NCI-H2081 treated with DMSO at 0.1 percent for 48 hours (cell line): ENCODE measurements at places on chromosomes 6 and 20.
A peak's percentile ranks its signal among the peaks of the same experiment; 100 is the strongest.

- no peak for DNase-seq
These were observed 109.5 kb downstream of the SNX5 start for GRCh38 chr20:17859002-17859615.

DNA sequence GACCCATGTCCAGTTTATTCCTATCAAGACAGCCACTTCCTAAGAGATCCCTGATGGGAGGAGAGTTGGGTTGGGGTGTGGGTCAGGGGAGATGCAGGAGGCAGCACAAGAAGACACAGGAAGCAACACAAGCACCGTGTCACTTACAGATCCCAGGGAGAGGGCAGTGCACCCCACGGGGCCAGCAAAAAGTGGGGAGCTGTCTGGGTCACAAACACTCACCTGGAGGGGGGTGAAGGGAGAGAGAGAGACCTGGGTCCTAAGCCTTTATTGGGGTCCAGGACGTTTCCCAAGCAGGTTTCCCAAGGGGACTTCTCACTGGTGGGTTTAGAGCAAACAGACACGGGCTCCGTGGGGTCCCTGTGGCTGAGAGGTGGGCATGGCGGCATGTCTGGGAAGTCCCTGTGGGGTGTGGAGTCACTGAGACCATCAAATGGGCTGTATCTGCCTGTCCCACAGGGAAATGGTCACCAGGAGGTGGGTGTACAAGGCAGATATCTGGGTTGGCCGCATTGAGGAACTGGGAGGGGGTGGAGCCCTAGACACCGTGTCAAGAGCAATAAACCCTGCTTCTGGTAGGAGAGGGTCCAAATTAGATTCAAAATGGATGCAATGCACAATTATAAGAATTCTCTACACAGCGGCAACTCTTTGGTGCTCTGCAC, 1.6 kb upstream of the CD93 start:
- DNase-seq: no peak

GRCh38 chr20:33653218-33653899, 8.8 kb upstream of the C20orf144 start:
- no peak for DNase-seq

- no peak for DNase-seq
These were observed 3.0 kb downstream of the HLA-A start for GRCh38 chr6:29945281-29945820.

DNA sequence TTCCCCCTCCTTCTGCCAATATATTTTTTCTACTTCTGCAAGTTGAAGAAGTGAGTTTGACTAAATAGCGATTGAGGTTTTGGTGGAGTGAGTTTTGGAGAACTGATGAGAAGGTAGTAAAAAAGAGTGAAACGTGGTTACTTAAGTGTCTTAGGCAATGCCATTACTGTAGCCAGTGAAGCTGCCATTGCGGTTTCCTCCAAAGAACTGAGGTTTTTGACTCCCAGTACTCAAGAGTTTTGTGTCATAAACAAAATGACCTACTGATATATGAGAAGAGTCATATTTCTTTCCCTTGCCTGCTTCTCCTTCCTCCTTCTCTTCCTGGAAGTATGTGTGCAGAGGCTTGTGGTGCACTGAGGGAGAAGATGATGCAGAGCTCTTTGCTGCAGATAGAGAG, 554.5 kb upstream of the MAP3K7 start:
- DNase-seq: no peak

GRCh38 chr6:55388211-55388610, 60.9 kb downstream of the GFRAL start:
- no peak for DNase-seq

DNA sequence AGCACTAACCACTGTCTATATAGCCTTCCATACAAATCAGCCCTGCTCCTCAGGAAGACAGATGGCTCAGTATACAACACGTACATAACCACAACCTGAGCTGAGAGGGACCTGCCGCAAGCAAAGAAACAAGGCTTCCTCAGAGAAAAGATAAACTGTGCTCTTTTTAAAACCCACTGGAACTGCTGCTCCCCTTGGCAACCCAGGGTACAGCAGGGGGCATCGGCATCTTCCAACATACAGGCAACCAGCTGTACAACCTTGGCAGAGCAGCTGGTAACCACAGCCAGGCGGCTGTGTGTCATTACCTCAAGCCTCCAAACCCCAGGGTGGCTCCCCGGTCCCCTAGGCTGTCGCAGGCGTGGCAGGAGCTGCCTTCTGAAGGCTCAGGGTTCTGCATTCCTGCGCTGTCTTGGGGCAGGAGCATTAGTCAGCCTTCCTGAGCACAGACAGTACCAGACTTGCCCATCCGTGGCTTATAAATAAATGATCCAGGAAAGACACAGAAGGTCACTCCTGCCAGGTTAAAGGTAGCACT, 249.5 kb downstream of the ADGRG6 start:
- DNase-seq: no peak

GRCh38 chr20:23138226-23138625, 52.1 kb upstream of the CD93 start:
- DNase-seq: no peak

- no peak for DNase-seq
These were observed 127.9 kb downstream of the CDK19 start for GRCh38 chr6:110687326-110687725.

DNA sequence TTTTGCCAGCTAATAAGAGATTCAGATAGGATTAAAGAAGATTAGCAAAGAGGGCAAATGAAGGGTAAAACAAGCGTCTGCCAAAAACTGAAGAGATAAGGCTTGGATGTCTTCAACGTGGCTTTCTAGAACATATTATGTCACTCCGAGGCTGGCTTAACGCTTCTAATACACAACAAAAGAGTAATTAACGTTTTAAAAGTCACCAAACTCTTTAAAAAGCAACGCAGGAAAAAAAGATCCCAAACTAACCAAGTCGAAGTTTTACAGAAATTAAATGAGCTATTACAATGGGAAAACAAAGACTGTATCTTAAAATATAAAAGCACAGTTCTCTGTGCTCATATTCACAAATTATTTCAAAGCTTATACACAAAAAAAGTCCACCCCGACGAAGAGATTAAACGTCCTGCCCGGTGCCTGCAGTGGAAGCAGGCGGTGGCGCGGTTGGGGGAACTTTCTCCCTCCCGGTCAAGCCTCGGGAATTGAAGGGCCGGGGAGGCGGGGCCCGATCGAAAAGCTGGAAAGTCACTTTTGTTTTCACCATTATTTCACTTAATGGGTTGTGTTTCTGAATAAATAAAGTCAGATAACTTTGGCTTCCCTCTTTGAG, 1.2 kb downstream of the MAK start:
- no peak for DNase-seq

DNA sequence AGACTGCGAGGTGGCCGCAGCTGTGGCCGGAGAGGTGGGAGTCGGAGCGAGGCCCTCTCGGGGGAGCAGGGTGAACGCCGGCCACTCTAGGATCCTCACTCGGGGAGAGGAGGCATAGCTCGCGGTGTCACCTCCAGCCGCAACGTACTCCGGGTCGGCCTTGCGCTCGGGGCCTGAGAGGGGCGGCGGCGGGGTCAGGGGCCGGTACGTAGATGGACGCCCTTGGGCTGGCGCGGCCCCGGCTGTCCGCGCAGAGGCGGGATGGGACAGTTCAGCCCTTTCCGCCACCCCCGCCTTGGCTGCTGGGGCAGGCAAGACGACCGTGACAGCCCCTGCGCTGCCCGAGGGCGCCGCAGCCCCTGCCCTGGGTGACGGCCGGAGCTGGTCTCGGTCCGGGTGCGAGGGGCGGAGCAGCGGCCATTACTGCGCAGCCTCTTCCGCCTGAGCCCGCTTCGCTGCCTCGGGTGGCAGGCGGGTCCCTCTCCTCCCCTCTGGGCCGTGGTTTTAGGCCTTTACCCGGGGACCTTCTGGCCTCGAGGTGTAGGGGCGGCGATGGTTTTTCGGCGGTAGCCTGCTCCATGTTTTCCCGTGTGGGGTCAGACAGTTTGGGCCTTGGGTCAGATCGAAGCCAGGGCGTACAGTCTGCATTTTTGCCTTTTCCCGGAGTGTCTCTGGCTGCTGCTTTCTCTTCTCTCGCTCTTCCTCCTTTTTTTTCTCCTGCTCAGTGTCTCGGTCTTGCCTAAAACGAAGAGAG, 405 bp downstream of the RNF146 start:
- no peak for DNase-seq

GRCh38 chr6:166942393-166943168, 13.8 kb downstream of the RNASET2 start:
- no peak for DNase-seq

- DNase-seq: peak; percentile 51
These were observed 148.3 kb downstream of the GPX5 start for GRCh38 chr6:28673787-28674671.

- no peak for DNase-seq
These were observed 46.8 kb downstream of the PLN start for GRCh38 chr6:118594877-118595276.

GRCh38 chr6:43932259-43933147, 162.5 kb downstream of the VEGFA start:
- no peak for DNase-seq

- DNase-seq: no peak
These were observed 33.0 kb downstream of the NUP153 start for GRCh38 chr6:17673543-17674254.

DNA sequence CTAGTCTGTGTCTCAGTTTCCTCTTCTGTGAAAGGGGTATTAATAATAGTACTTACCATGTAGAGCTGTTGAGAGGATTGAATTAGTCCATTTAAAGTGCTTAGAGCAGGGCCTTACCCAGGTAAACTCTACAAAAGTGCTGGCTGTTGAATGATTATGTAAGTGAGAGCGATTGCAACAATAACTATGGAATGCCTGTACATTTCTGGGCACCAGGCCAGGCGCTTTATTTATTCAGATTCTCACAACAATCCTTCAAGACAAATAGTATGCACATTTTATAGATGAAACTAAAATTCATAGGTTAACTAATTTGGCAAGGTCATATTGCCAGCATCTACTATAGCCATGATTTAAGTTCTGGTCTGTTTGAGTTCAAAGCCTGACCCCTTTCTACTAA, 78.3 kb upstream of the MMS22L start:
- DNase-seq: no peak

GRCh38 chr6:12119085-12119588, 107.0 kb downstream of the HIVEP1 start:
- no peak for DNase-seq

GRCh38 chr6:157535340-157536222, 154.6 kb downstream of the ZDHHC14 start:
- no peak for DNase-seq

- no peak for DNase-seq
These were observed 93.0 kb upstream of the CEP85L start for GRCh38 chr6:118744261-118744941.

- DNase-seq: no peak
These were observed 57.7 kb downstream of the CLVS2 start for GRCh38 chr6:123053602-123054225.

GRCh38 chr6:73203098-73203497, 22.2 kb downstream of the KHDC1L start:
- no peak for DNase-seq

DNA sequence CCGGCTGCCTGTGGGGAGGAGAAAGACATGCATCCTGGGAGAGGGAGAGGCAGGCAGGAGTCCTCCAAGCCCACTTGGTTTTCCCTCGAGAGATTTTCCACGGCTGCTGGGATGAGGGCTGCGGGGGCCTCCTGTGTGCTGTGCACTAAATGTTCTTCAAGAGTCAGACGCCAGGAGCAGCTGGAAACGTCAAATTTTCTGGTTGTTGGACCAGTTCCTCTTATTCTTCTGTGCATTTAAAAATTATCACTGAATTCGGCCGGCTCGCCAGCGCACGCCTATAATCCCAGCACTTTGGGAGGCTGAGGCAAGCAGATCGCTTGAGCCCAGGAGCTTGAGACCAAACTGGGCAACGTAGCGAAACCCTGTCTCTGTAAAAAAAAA, 32.8 kb upstream of the NTSR1 start:
- no peak for DNase-seq

DNA sequence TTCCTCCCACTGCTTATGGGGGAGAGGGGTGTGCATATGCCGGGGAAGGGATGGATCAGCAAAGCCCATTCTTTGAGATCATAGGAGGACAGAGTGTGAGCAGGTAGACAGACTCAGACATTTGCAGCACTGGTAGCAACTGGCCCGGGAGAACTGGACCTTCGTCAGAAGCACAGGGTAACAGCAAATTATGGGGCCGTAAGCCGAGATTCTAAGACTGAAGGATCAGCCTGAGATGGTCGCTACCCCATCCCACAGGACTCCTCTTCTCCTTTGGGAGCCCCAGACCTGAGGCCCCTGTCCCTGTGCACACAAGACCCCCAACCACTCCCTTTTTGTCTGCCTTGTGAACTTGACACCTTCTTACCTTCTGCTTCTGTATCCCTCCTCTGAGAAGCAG, 106.5 kb downstream of the TOX2 start:
- DNase-seq: no peak

DNA sequence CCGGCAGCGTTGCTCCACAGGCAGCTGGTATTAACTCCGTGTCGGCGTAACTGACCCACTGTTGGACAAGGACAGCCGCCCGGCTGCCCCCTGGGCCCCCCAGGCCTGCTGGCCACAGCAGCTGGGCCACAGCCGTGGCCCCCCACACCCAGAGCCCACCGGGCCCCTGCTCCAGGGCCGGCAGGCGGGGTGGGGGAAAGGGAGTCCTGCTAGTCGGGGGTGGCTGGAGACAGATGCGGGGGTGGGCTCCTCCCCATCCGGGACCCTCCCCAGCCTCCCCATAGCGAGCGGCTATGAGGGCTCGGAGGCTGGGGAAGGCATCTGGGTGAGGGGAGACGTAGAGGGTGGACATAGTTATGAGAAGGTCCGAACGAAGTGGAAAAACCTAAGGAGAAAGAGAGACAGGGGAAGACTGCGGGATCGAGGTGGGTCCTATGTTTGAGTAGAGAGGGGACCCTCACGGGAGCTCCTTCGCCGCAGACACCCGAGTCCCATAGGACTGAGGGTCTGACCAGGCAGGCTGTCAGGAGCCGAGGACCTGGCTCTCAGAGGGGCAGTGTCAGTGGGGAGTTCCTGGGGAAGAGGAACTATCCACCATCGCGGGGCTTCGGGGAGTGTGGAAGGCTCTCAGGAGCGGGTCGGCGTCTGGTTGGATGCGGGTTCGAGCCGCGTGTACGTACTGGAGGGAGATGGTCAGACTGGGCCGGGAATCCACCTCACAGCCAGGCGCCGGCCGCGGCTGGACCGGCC, 511 bp downstream of the VARS1 start:
- DNase-seq: no peak

DNA sequence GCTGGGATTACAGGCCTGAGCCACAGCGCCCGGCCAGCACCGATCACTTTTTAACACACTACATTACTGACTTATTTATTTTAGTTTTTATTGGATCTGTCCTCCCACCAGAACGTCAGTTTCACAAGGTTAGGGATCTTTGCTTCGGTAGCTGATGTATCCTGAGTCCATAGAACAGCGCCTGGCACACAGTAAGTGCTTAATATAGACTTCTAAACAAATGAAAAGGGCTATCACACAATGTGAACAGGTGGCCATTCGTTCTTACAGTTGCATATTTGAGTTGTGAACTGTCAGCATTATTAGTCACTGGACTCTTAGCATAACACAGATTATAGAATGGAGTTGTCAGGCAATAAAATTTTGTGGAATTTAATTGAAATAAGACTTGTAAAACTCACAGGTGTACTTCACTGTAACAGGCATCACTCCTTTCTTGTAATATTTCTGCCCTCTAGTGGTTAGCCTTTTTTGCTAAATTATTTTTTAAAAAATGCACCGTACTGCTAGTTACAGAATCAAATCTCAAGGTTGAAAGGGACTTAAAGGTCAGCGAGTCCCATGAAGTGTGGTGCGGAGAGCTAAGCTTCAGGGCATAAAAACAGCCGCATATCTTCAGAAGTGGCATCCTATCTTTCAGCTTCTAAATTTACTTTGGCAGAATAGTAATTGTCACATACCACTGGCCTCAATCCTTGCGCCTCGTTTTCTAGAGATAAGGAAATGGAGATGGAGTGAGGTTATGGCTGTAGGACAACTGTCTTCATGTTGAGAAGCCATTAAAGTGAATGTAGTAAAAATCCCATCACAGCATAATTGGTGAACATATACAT, 3.4 kb upstream of the TBC1D7 start:
- no peak for DNase-seq
